ENCODE measurements at places on chromosomes 16 and 17.

- DNase-seq = no peak
These were observed 22.0 kb downstream of the C16orf74 start for GRCh38 chr16:85728879-85729278.

GRCh38 chr16:30092373-30093010, 768 bp upstream of the TBX6 start:
- DNase-seq = peak; percentile 34

DNA sequence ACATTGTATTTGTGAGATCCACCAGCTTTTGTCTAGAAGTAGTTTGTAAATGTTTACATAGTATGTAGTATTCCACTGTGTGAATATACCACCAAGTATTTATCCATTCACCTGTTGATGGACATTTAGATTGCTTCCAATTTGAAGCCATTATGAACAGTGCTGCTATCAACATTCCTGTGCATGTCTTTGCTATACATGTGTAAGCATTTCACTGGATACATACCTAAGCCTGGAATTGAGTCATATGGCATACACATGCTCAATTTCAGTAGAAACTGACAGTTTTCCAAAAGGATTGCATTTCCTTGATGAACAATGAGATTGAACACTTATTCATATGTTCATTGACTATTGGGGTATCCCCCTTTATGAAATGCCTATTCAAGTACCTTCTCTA, 540.6 kb upstream of the SOX9 start:
- no peak for DNase-seq

- DNase-seq = no peak
These were observed 34.4 kb downstream of the PMFBP1 start for GRCh38 chr16:72137380-72138063.

- no peak for DNase-seq
These were observed 138.2 kb downstream of the CMIP start for GRCh38 chr16:81582655-81583441.

- no peak for DNase-seq
These were observed 62.1 kb downstream of the ABHD15 start for GRCh38 chr17:29504711-29505110.

DNA sequence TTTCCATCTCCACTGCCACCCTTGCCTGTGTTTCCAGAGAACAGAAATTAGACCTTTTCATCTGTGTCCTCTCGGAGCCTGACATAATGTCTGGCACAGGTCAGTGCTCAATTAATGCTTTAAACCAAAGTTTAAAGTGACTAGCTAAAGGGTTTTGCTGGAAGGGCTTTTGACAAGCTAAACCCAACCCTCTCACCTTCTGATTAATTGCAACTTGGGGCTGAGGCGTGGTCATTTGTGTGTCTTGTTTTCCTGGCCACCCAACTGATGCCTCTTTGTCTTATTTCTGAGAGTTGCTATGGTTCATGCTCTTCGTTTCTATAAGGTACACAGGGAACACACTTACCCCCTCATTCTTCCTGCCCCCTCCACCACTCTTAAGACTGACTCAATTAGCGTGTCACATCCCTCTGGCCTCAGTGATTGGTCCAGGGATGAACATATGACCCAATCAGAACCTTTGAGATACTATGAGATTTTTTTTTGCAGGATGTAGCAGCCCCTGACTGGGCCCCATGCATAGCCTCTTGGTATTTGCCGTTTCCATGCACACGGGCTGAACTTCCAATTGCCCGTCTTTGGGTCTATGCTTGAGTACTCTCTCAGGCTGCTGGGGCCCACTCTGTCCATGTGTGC, 15.8 kb upstream of the BRD7 start:
- no peak for DNase-seq

- no peak for DNase-seq
These were observed 232.3 kb downstream of the WWOX start for GRCh38 chr16:78331731-78332130.

Data from stimulated activated CD8-positive, alpha-beta memory T cell treated with anti-CD3 and anti-CD28 coated beads, Interleukin-4, amount 100 ng/mL, for 4 hours (primary cell).